ENCODE measurements at places on chromosomes 5 and 9.
A peak's percentile ranks its signal among the peaks of the same experiment; 100 is the strongest.

DNA sequence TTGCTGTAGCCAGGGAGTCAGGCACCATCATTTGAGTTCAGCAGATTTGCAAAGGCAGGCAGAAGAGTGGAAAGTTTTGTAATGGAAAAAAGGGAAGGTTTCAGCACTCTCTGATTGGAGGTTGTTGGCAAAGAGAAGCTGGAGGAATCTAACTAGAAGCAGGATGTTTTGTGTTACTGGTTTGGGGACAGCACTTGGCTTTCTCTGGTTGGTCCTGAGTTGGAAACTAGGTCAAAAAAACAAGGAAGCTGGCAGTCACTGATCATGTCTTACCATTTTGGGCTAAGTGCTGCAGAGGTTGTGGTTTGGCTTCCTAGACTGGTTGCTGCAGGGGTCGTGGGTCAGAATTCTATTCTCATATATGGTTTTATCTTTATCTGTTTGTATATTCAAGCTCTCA is 189.8 kb downstream of the DRD1 start:
- H3K4me1 ChIP-seq: no peaks in the 10 kb centered on the region
- H3K4me3 ChIP-seq: no peak overlapping the region
- no peaks in the 10 kb centered on the region for H3K36me3 ChIP-seq
- no peaks in the 10 kb centered on the region for H3K27me3 ChIP-seq
- no peak overlapping the region for H3K27ac ChIP-seq
- DNase-seq: no peak

DNA sequence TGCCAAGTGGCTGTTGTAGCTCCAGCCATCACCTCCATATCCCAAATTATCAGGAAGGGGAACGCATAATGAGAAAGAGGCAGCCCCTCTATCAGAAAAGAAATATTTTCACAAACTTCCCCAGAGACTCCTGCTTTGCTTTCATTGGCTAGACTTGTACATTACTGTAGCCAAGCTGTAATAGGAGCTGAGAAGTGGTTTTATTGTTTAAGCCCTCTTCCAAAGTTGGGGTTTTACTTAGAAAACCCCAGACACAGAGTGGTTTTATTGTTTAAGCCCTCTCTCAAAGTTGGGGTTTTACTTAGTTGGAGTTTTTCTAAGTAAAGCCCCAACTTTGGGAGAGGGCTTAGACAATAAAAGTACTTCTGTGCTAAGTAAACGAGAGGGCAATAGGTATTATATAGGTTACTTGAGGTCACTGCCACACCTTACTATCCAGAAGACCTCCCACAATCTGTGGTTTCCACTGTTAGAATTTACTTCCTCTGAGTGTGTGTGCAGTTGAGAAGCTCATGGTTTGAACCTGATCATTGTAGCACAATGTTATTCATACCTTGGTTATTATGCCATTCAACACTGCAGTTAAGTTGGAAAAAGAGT is 215.7 kb upstream of the OTULINL start:
- peaks cover 99% of the 10 kb centered on the region for H3K36me3 ChIP-seq
- H3K4me3 ChIP-seq: no peak overlapping the region
- no peaks in the 10 kb centered on the region for H3K27me3 ChIP-seq
- H3K4me1 ChIP-seq: no peaks in the 10 kb centered on the region

DNA sequence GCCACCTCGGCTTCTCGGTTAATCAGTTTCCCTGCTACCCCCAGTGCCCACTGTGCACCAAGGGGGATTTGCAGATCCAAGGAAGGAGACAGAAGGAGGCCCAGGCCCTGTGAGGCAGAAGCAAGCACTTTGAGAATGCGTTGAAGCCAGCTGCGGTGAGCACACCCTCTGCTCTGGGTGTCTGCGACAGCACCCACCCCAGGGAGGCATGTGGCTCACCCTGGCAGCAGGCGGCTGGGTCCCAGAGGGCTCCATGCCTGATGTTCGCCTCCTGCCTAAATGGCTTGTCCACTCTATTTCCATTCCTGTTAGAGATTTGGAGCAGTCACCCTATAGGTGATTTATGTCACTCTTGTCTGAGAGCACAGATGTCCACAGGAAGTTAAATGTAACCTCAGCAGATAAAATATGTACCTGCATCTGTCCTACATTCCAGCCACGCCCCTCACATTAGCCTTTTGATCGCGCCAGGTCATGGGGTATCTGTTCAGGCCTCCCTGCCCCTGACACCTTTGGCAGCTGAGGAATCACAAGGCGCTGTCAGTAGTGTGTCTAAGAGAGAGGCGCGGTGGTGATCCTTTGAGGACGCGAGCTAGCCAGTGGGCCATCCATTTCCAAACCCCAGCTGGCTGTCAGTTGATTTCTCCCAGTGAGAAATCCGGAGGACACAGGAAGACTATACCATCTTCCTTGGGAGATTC is 28.1 kb downstream of the PTGES2 start:
- no peak for DNase-seq
- peak overlapping the region; percentile 37 for H3K4me3 ChIP-seq
- H3K27ac ChIP-seq: peak overlapping the region; percentile 74

GRCh38 chr9:98367371-98367900 is 112.0 kb upstream of the TBC1D2 start:
- DNase-seq: no peak
- no peak overlapping the region for H3K4me3 ChIP-seq
- H3K27me3 ChIP-seq: no peaks in the 10 kb centered on the region
- H3K36me3 ChIP-seq: no peaks in the 10 kb centered on the region

DNA sequence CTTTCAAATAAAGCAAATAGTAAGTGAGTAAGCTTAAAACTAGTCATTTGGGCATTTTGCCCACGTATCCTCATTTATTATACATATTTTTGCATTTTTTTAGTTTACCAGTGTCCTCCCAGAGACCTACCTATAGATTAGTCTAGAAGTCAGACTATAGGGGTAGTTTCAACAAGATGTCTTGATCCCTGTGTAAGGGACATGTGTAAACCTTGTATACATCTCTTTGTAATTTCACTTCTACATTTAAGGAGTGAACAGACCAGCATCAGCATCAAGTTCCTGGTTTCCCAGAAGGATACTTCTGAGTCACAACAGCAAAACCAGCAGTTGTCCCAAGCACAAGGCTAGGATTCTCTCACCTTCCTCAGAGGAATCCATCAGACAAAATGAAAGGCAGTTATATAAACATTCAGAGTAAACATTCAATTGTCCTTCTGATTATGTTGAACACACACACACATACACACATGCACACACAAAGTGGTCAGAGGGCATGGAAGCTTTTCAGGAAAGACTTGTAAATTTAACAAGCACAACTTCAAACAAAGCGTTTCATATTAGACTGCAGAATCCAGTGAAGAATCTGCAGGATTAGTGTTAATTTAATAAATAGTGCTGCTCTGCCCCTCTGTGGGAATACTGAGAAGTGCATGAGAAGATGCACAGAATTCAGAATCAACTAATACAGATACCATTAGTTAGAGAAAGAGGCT is 55.4 kb downstream of the HINT1 start:
- no peak for DNase-seq
- H3K27ac ChIP-seq: no peak overlapping the region
- no peaks in the 10 kb centered on the region for H3K36me3 ChIP-seq
- H3K4me1 ChIP-seq: no peaks in the 10 kb centered on the region

DNA sequence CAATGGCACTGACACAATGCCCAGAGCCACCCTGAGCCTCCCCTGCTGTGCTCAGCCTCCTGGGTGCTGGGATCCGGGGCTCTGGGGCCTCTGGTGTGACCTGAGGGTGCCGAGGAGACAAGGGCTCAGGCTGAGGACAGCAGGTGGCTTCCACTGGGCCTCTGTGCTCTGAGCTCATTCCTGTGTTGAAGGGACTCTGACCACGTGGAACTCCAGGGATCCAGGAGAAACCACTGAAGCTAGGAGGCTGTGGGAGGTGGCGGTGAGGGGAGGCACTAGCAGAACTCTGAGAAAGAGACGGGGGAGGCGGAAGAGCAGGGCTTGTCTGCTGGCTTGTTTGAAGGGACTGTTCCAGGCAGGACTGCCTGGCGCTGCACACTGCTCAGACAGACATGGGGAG is 318.7 kb upstream of the IRX1 start:
- H3K36me3 ChIP-seq: no peaks in the 10 kb centered on the region
- no peaks in the 10 kb centered on the region for H3K4me1 ChIP-seq
- no peak overlapping the region for H3K4me3 ChIP-seq
- H3K27me3 ChIP-seq: no peaks in the 10 kb centered on the region
- no peak for DNase-seq

- H3K4me1 ChIP-seq: no peaks in the 10 kb centered on the region
- H3K27me3 ChIP-seq: no peaks in the 10 kb centered on the region
- H3K4me3 ChIP-seq: no peak overlapping the region
- no peak for DNase-seq
Observed at GRCh38 chr5:5317976-5318375, 104.5 kb upstream of the ICE1 start.

GRCh38 chr5:116520771-116521170 is 53.9 kb downstream of the SEMA6A start:
- no peak overlapping the region for H3K4me3 ChIP-seq
- peaks cover 13% of the 10 kb centered on the region for H3K27me3 ChIP-seq
- H3K36me3 ChIP-seq: no peaks in the 10 kb centered on the region
- no peak overlapping the region for H3K27ac ChIP-seq
- DNase-seq: no peak
- H3K4me1 ChIP-seq: no peaks in the 10 kb centered on the region

GRCh38 chr5:132261881-132262845 is 4.7 kb downstream of the PDLIM4 start:
- no peak overlapping the region for H3K4me3 ChIP-seq
- peak overlapping the region; percentile 95 for H3K27ac ChIP-seq
- DNase-seq: peak; percentile 62

- no peak overlapping the region for H3K27ac ChIP-seq
- H3K36me3 ChIP-seq: no peaks in the 10 kb centered on the region
- no peaks in the 10 kb centered on the region for H3K4me1 ChIP-seq
- no peak overlapping the region for H3K4me3 ChIP-seq
- DNase-seq: no peak
Observed at GRCh38 chr5:158832731-158833130, 267.0 kb downstream of the EBF1 start.

DNA sequence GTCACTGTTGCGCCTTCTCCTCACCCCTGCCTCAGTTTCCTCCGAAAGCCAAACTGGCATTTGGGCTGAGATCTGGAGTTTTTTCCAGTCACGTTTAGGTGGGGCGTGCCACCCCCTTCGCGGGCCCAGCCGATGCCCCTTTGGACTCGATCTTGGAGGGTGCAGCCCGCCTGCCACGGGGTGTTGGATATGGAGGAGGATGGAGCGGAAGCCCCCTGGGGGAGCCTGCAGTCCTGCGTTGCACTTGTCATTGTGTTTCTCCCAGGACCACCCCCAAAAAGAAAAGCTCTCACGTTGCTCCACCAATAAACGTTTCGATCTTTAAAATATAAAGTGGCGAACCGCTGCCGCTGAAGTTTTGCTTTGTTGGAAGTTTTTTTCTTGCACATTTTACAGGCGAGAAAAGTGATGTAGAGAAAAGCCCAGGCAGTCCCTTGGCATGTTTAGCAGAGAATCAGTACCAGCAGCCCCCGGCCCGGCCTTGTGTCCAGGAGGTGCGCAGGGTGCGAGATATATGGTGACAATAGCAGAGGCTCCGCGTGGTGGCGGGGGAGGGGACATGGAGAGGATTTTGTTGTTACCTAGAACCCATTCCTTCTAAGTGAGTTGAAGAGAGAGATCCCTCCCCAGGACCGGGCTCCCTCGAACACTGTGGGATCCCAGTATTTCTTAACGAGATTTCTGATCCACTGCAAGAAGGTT is 681 bp downstream of the F2R start:
- peaks cover 10% of the 10 kb centered on the region for H3K4me1 ChIP-seq
- peak overlapping the region; percentile 51 for H3K27ac ChIP-seq
- no peaks in the 10 kb centered on the region for H3K36me3 ChIP-seq
- H3K4me3 ChIP-seq: peak overlapping the region; percentile 86
- no peak for DNase-seq
- no peaks in the 10 kb centered on the region for H3K27me3 ChIP-seq

DNA sequence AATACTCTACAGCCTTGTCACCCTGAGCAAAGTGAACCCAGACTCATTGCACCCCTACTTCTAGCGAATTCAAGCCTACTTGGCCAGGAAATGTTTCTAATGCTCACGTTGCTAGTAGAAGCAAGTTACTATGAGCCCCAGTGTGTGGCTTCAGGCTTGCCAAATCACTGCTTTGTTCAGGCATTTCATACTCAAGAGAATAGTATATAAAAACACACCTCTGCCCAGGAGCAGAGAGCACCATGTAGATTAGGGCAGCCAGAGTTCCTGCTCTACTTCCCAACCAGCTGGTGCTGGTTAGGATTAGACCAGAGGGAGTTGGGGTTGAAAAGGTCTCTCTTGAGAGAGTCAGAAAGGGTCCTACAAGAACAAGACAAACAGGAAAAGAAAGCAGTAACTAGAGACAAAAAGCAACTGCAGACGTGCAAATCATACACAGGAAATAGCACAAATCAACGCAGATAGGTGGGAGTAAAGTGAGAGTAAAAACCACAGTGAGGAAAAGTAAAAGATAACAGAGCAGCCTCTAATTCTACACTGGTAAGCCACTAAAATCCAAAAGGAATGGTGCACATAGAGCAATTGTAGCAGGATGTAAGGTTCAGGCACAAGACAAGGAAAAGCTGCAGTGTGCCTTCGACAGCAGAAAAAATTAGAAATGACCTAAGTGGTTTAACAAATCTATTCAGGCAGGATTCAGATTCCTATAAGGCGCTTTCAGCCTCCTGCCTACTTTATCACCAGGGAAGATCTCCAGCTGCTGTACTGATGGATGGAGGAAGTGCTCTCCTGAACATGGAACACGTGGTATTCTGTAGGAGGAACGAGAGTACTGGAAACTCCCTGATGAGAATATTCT is 49.6 kb upstream of the KIF2A start:
- H3K27me3 ChIP-seq: no peaks in the 10 kb centered on the region
- H3K4me3 ChIP-seq: no peak overlapping the region
- H3K27ac ChIP-seq: no peak overlapping the region
- no peak for DNase-seq

- no peak overlapping the region for H3K27ac ChIP-seq
- H3K27me3 ChIP-seq: no peaks in the 10 kb centered on the region
- no peak overlapping the region for H3K4me3 ChIP-seq
- no peaks in the 10 kb centered on the region for H3K36me3 ChIP-seq
Observed at GRCh38 chr5:69454460-69455249, 37.9 kb upstream of the OCLN start.

GRCh38 chr5:111627862-111628261 is 115.5 kb upstream of the STARD4 start:
- H3K4me3 ChIP-seq: no peak overlapping the region
- H3K27me3 ChIP-seq: no peaks in the 10 kb centered on the region
- no peak for DNase-seq
- no peak overlapping the region for H3K27ac ChIP-seq
- H3K36me3 ChIP-seq: no peaks in the 10 kb centered on the region

DNA sequence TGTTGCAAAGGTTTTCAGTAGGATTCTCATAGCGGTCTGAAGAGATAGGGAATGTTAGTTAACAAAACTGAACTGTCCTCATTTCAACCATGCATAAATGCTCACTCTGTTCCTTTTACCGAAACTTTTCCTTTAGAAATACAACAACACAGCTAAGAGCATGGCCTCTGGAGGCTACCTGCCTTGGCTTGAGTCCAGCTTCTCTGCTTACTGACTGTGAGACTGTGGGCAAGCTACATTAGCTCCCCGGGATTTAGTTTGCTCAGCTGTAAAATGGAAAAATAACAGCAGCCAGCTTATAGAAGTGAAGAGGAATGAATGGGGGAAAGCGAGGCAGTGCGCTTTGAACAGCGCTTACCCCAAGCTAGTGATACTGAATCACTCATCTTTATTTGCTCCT is 507.9 kb upstream of the DAP start:
- no peak overlapping the region for H3K27ac ChIP-seq
- H3K36me3 ChIP-seq: no peaks in the 10 kb centered on the region
- peaks cover 33% of the 10 kb centered on the region for H3K27me3 ChIP-seq
- no peaks in the 10 kb centered on the region for H3K4me1 ChIP-seq

GRCh38 chr9:5509573-5509972 is 758 bp upstream of the PDCD1LG2 start:
- no peaks in the 10 kb centered on the region for H3K36me3 ChIP-seq
- DNase-seq: no peak
- no peak overlapping the region for H3K4me3 ChIP-seq
- peak overlapping the region; percentile 98 for H3K27ac ChIP-seq
- peaks cover 30% of the 10 kb centered on the region for H3K4me1 ChIP-seq

Measured in RWPE2 (cell line).